HepG2 (cell line): ENCODE measurements at places on chromosomes 7 and 10.

DNA sequence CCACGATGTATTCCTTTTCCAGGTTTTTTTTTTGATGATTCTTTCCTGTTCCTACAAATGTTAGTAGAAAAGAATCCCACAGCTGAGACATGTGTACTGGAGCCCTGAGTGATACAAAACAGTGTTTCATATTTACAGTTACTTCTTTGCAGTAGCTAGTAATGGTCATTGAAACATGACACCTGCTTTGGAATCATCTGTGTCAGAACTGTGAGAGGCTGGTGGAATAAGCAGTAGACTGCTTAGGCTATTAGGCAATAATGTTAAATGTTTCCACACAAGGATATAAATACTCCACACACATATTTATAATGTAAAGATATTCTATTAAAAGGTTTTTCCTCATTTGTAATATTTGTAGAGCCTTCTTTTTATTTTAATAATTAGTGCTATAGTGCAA, 394.0 kb downstream of the THSD7A start:
- H3K4me3 ChIP-seq, result no peak overlapping the region
- no peaks in the 10 kb centered on the region for H3K4me1 ChIP-seq
- no peaks in the 10 kb centered on the region for H3K36me3 ChIP-seq
- no peak overlapping the region for H3K27ac ChIP-seq
- DNase-seq, result no peak
- H3K27me3 ChIP-seq, result no peaks in the 10 kb centered on the region

DNA sequence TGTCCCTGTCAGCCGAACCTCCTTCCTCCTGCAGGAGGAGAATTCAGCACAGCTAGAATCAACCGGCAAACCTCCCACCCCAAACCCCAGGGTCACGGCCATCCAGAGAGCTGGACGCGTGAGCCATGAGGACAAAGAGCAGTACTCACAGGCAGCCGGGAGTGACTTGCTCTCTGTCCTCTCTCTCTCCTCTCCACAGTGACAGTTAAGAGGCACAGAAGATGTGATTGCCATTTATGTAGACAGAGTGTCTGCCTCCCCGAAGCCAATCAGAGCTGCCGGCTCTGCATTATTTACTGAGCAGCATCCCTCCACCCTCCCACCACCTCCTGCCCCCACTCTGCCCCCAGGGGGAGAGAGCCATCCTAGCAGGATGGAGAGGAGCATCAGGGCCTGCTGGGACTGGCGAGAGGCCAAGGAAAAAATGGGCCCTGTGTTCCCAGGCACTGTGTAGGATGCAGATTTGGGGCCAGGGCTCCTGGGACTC, 4.3 kb downstream of the DDC start:
- no peak overlapping the region for H3K4me3 ChIP-seq
- H3K27me3 ChIP-seq, result no peaks in the 10 kb centered on the region
- peak overlapping the region; percentile 60 for H3K27ac ChIP-seq
- H3K4me1 ChIP-seq, result peaks cover 97% of the 10 kb centered on the region
- peak; percentile 80 for DNase-seq
- no peaks in the 10 kb centered on the region for H3K36me3 ChIP-seq

DNA sequence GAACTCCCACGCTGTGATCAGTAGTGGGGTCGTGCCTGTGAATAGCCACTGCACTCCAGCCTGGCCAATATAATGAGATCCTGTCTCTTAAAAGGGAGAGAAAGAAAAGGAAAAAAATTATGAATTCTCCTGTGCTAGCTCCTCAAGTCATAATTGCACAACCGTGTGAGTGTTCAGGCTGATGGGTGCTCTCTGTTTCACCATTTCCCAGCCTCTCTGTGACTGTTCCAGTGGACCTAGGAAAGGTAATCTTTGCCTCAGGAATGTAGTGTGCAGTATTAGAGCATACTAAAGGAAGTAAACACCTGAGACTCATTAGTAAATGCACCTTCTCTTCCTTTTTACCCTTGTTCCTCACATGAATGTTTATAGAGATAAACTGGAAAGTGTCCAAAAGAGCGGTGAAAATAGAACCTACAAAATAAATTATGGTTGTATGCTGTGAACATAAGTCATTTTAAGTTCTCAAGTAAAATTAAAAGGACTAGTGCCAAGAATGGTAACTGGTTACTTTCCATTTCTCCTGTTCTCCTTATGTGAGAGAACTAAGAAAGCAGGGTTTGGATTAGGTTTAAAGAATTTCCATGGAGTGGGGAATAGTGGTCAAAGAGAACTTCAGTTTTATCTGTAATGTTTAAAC, 42.7 kb downstream of the INPP5F start:
- no peak overlapping the region for H3K27ac ChIP-seq
- H3K4me1 ChIP-seq, result peaks cover 27% of the 10 kb centered on the region
- H3K36me3 ChIP-seq, result no peaks in the 10 kb centered on the region; the same call in 1 of the 2 replicates

DNA sequence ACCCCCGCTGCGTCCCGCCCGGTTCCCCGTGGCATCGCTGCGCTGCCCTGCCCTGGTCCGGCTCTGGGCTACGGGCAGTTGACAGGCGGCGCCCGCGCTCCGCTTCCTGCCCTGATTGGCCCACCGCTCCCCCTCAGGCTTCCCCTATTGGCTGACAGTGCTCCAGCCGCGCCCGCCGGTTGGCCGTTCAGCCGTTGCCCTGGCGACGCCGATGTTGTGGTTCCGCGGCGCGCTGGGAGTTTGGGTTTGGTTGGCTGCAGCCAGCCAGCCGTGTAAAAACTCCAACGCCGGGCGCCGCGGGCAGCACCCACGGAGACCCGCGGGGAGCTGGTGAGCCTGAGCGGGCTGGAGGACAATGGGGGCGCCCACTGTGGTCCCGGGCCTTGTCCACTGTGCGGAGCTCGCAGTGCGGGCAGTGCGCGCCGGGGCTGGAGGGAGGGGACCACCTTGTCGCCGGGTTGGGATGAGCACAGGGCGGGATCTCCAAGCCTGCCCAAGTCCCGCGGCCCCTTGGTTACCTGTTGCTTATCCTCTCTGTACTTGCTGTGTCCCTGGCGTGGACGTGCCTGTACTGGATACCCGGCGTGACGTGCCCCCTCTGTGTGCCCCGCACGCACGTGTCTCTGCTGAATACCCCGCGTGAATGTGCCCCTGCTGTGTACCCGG, at the start of gene C7orf57:
TSS of gene C7orf57 (plus strand) at position 243 of the 666 bp plus-strand sequence. CDS start 766 bp downstream, outside the sequence.
- no peak within 1 kb of the TSS for H3K27ac ChIP-seq
- no peaks in the 10 kb centered on the region for H3K36me3 ChIP-seq
- DNase-seq, result peak; percentile 54

DNA sequence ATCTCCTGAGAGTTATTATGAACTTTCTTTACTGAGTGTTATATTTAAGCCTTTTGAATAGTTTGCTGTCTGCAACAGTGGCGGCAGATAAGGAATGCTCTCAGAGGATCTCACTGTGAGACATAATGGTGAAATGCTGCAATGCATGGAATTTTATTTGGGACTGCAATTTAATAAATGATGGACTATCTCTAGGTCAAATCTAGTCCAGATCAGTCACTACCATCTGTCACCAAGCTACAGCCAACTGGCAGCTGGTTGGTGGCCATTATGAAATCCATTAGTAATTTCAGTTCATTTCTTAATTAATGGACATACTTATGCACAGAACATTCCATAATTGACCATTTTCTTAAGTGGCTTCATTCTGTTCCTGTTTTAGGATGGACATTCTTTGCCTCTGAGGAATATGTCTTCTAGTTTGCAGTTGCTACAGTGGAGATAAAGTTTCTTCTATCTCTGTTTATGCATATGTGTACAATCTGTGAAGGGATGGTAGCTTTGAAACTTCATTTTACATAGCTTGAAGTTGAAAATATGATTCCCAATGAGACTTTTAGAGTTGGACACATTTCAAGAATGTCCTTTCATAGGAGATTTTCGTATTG, 586.6 kb downstream of the SUGCT start:
- H3K36me3 ChIP-seq, result no peaks in the 10 kb centered on the region
- no peaks in the 10 kb centered on the region for H3K27me3 ChIP-seq
- DNase-seq, result no peak
- H3K27ac ChIP-seq, result no peak overlapping the region

GRCh38 chr7:44284216-44284615, 41.2 kb downstream of the CAMK2B start:
- no peaks in the 10 kb centered on the region for H3K36me3 ChIP-seq
- H3K4me1 ChIP-seq, result peaks cover 9% of the 10 kb centered on the region; the same call in 1 of the 2 replicates
- no peak for DNase-seq
- H3K27ac ChIP-seq, result no peak overlapping the region
- peaks cover 8% of the 10 kb centered on the region for H3K27me3 ChIP-seq
- H3K4me3 ChIP-seq, result no peak overlapping the region

GRCh38 chr10:113021268-113022040, 71.4 kb downstream of the TCF7L2 start:
- H3K4me3 ChIP-seq, result no peak overlapping the region
- DNase-seq, result no peak
- H3K4me1 ChIP-seq, result peaks cover 71% of the 10 kb centered on the region
- peaks cover 8% of the 10 kb centered on the region; the same call in 1 of the 3 replicates for H3K36me3 ChIP-seq

- no peak overlapping the region for H3K27ac ChIP-seq
- H3K36me3 ChIP-seq, result no peaks in the 10 kb centered on the region
- DNase-seq, result no peak
- no peaks in the 10 kb centered on the region for H3K4me1 ChIP-seq
Observed at GRCh38 chr7:147207988-147208387, 1091.4 kb downstream of the CNTNAP2 start.

DNA sequence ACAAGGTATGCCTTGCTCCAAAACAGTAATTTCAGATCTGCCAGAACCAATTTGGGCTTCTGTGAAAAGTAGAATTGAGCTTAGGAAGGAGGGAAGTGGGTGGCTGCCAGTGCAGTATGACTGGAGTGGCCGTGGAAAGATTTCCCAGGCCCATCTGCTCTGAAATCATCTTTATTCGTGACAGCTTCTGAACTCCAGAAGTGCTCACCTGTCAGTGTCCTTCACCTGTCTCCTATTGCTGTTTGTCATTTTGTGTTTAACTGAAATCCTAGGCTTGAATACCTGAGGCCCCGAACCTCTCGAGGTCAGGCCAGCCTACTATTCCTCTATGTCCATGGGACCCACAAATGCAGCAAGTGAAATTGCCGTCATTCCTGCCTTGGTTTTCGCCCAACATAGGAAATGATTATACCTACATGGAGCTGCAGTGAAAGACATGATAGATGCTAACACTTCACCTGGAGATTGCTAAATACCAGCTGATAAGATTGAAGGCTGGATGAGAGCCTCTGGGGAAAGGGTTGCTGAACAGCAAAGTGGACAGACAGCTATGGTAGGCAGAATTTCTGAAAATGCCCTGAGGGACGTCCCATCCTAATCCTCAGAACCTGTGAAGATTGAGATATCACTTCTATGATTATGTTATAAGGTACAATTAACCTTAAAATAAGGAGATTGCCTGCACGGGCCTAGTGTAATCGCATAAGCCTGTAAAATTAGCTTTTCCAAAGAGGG, 82.1 kb downstream of the C1GALT1 start:
- no peaks in the 10 kb centered on the region for H3K27me3 ChIP-seq
- H3K36me3 ChIP-seq, result no peaks in the 10 kb centered on the region
- H3K4me1 ChIP-seq, result no peaks in the 10 kb centered on the region
- no peak for DNase-seq
- no peak overlapping the region for H3K27ac ChIP-seq
- no peak overlapping the region for H3K4me3 ChIP-seq

DNA sequence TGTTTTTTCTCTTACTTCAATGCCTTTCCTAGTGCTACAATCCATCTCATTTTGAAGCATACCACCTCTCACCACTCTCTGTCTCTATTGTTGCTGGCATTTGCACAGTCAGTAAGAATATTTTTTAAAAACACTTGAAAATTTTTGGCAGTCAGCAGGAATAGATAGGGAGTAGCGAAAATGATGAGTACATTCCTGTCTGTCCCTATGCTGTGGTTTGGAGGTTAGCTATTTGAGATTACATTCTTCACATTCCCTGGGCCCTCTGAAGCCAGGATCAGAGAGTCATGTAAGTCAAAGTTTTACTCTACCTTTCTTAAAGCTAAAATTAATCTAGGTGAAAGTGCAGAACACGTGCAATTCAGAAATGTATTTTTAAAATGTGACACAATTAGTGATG, 53.0 kb upstream of the MAGI2 start:
- peak; percentile 66 for DNase-seq
- no peaks in the 10 kb centered on the region for H3K27me3 ChIP-seq
- peaks cover 35% of the 10 kb centered on the region for H3K4me1 ChIP-seq

DNA sequence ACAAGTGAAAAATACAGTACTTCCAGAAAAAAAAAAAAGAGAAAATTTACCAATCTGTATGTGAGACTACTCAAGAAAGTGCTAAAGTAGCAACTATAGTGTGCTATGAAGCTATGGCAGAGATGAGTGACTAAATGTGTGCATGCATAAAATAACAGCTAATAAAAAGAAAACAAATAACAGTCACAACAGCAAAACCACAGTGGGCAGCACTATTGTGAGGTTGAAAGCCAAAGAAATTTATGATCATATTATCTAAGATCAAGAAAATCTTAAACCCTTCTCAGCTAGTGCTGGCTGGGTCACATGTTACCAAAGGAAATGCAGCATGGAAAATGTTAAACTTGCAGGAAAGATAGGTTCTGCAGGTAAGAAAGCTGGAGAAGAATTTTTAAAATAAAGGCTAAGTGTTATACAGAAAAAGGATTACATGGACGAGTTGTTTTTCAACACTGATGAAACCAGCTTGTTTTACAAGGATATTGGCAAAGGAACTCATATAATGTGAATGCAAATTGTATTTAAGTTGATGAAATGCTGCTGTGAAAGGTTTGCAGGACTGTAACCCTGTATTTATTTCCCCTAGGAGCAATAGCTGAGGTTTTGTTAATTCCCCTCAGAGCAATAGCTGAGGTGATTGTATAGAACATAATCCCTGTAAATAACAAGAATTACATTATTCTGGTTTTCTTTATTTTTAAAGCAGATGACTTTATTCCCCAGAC, 15.6 kb upstream of the OR2A5 start:
- no peak overlapping the region for H3K27ac ChIP-seq
- no peaks in the 10 kb centered on the region for H3K36me3 ChIP-seq
- DNase-seq, result no peak
- peaks cover 10% of the 10 kb centered on the region; the same call in 1 of the 2 replicates for H3K4me1 ChIP-seq
- H3K27me3 ChIP-seq, result no peaks in the 10 kb centered on the region

- DNase-seq, result no peak
- H3K27me3 ChIP-seq, result no peaks in the 10 kb centered on the region
- peaks cover 22% of the 10 kb centered on the region for H3K4me1 ChIP-seq
- no peak overlapping the region for H3K4me3 ChIP-seq
- no peak overlapping the region for H3K27ac ChIP-seq
Observed at GRCh38 chr7:141043616-141044015, 28.9 kb upstream of the MRPS33 start.

DNA sequence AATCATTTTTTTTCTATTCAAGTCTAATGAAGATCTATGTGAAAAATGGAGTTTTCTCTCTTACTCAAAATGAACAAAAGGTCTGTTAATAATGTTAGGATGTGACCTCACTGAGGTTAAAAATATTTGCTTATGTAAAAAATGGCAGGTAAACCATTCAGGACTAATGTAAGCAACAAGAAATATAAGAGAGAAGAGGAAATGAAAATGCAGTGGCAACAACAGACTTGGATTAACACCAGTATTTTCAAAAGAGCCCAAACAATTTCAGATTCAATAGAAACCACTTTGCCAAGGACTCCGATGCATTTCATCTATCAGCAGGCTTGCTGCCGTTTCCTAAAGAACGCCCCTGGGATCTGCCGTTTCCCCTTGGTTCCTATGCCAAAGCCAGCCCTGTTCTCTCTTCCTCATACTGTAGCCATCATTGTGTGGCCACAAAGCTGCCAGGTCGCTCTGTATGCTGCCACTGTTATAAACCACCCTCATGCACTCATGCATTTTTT, 66.4 kb downstream of the MTURN start:
- H3K27ac ChIP-seq, result no peak overlapping the region
- H3K4me3 ChIP-seq, result no peak overlapping the region
- H3K4me1 ChIP-seq, result peaks cover under 1% of the 10 kb centered on the region; the same call in 1 of the 2 replicates
- peaks cover 2% of the 10 kb centered on the region; the same call in 1 of the 2 replicates for H3K27me3 ChIP-seq
- no peak for DNase-seq

GRCh38 chr10:44558521-44558920, 173.6 kb upstream of the CXCL12 start:
- DNase-seq, result no peak
- no peaks in the 10 kb centered on the region for H3K4me1 ChIP-seq
- H3K27me3 ChIP-seq, result no peaks in the 10 kb centered on the region
- no peak overlapping the region for H3K4me3 ChIP-seq
- no peak overlapping the region for H3K27ac ChIP-seq
